DND-41 (cell line): ENCODE measurements at places on chromosomes 6 and 20.
A peak's percentile ranks its signal among the peaks of the same experiment; 100 is the strongest.

- no peak for DNase-seq
Measured at GRCh38 chr6:38571721-38572120, 68.0 kb downstream of the BTBD9 start.

GRCh38 chr20:36384022-36384619 is 78.0 kb downstream of the DLGAP4 start:
- peak; percentile 81 for DNase-seq

DNA sequence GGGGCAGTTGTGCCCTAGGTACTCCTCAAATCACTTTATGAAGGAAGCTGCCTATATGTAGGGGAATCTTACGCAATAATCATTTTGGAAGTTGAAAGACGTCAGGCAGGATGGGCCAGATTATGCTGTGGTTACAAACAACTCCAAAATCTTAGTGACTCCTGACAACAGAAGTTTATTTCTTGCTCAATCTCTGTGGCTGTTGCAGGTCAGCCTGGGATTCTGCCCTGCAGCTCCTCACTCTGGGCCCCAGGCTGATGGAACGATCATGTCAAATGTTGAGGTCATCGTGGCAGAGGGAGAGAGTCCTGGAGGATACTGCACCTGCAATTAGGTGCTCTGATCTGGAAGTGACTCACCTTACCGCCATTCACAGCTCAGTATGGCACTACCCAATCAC is 88.4 kb downstream of the ZDHHC14 start:
- no peak for DNase-seq

DNA sequence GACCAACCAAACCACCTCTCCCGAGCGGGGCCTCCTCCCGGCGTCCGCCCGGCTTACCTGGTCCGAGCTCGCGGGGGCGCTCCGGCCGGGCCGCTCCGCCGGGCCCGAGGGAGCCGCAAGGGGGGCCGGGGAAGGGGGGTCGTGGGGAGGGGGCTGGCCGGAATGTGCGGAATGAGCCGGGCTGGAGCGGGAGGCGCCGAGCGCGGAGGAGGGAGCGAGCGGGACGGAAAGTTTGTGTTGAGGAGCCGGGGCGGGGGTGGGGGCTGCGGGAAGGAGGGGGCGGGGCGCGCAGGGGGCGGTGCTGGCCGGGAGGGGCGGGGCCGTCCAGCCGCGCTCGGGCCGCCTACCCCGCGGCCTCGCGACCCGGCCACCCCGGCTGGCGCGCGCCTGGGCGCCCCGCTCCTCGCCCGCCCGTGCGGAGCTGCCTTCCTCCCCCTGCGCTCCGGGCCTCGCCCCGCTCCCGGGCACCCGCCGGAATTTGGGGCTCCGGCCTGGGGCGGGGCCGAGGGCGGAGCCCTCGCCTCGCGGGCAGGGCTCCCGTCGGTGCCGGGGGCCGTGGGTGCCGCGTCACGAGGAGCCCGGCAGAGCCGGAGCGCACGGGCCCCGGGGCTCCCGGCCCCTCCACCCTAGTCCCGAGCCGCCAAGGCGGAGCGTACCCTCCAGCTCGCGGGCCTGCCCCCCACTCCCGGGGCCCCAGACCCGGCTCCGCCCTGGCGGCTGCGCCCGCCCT is at the start of gene TEAD3:
TEAD3 (minus strand) TSS at position 239 of the 730 bp plus-strand sequence.
- peak; percentile 37 for DNase-seq

GRCh38 chr20:38674092-38674764 is 50.1 kb upstream of the SLC32A1 start:
- DNase-seq, result no peak

DNA sequence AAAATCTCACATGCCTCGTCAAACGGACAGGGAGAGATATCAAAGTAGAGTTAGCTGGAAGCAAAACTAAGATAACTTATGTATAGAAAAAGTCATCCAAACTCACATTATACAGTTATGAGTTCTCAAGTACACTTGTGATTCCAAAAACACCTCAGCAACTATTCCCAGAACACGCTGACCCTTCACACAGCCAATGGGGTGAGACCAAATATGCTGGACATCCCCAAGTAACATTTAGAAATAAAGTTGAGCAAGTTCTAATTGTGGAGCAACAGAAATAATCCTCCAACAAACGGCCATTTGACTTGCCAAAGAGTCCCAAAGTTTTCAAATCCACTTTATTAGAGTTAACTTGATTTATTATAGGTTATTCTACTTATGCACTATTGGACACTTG is 52.4 kb downstream of the LY86 start:
- no peak for DNase-seq

- no peak for DNase-seq
Measured at GRCh38 chr6:31690231-31691077, 9.6 kb upstream of the LY6G5C start.

DNA sequence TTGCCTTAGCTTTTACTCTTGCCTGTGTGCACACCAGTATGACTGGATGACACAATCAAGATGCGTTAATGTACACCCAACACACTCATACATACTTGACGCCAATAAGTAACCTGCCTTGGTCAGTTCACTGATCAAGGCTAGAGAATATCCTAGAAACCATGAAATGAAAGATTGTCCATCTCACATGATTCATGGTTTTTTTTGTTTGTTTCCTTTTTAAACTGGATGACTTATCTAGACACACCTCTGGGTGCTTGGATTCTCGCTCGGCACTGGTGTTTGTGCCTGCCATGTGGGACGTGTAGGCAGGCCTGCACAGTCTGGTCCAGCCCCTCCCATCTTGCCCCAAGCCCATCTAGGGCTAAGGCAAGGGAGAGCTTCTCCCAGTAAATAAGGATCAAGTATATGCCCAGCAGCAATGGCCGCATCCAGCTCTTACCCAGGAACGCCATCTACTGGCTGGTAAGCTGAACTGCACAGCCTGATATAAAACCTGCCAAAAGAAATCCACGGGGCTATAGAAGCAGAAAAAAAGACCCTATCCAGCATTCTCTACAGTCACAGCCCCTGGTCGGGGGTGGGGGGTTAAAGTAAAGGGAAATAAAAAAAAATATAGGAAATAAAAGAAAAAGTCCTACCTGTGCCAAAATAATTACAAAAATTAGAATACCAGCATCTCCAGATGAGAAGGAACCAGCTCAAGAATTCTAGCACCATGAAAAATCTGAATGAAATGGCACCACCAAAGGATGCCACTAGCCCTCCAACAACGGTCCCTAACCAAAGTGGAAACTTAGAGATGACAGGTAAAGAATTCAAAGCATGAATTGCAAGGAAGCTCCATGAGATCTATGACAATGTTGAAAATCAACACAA is 73.3 kb downstream of the OTOR start:
- peak; percentile 40 for DNase-seq

GRCh38 chr6:31386977-31387376 is 16.4 kb upstream of the MICA start:
- no peak for DNase-seq

- no peak for DNase-seq
Measured at GRCh38 chr6:155010940-155011339, 15.8 kb downstream of the TIAM2 start.

DNA sequence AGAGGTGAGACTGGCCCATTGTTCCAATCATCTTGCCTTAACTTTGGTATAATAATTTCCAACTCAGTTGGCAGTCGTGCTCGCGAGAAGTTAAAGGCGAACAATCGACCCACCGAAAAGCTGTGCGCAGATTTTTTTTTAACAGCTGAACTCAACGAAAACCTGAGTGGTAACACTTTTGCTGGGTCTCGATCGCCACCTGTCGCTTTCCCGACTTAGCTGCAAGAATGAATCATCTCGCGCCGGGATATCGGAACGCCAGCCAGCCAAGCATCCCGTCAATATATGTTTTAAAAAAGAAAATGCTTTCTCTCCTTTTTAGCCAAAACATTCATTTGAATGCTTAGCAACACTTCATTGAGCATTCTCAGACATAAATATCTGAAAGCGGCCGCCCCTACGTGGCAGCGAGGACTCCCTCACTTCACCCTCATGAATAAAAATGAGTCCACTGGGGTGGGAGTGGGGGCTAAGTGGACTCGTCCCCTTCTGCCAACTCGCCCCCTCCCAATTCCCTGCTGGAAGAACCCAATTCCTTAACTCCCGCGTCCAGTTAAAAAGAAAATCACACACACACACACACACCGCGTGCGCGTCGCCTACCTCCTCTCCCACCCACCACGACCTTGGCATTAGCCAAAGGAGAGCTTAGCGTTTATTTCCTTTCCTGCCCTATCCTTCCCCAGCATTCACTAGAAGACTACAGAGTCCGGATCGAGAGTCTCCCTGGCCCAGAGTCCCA is 1.5 kb downstream of the COL12A1 start:
- no peak for DNase-seq

- no peak for DNase-seq
Measured at GRCh38 chr20:31666258-31667042, 28.7 kb downstream of the COX4I2 start.

DNA sequence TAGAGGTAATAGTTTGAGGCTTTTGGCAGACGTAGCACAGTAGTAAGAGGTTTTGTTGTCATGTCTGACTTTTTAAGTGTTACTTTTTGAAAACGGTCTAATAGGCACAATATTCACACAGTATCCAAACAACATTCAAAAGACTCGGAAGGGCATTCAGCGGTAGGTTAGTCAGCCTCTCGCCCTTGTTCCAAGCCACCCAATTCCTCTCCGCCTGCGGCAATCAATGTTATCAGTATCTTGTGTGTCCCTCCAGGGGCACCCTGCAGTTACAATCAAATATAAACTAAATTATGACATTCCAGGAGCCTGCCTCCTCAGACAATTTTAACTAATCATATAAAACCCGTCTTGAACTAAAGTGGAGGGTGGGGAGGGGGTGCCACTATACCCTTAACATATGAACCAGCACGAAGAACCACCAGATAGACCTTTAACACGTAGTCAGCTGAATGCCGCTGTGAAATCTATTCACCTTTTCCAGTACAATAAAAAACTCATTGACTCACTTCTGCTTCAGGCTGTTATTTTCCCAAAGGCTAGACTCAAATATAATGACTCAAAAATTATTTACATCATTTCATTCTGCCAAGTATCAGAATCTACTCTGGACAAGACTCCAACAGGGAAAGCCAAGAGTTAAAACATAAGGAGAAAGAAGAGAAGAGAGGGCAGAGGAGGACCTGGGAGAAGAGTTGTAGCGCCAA is 1.6 kb downstream of the TENT5A start:
- DNase-seq, result no peak

DNA sequence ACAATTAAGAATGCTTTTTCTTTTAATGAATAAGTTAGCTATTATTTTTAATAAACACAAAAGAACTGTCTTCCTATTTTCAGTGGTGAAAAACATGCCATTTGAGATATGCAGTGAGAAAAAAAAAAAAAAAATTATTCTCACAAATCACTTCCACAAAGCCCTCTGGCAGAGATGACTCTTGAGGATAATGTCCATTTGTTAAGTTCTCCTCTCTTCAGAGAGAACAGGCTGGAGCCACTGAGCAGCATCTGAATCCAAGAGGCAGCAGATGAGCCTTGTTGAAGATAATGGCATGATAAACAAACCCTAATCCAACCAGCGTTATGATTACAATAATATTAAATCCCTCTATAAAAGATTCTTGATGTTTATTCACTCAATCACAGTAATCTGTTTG is 105.0 kb downstream of the PTPRK start:
- DNase-seq, result no peak

- DNase-seq, result no peak
Measured at GRCh38 chr20:56630086-56630493, 984 bp downstream of the TFAP2C start.

- no peak for DNase-seq
Measured at GRCh38 chr20:55928266-55928665, 77.1 kb downstream of the CBLN4 start.

DNA sequence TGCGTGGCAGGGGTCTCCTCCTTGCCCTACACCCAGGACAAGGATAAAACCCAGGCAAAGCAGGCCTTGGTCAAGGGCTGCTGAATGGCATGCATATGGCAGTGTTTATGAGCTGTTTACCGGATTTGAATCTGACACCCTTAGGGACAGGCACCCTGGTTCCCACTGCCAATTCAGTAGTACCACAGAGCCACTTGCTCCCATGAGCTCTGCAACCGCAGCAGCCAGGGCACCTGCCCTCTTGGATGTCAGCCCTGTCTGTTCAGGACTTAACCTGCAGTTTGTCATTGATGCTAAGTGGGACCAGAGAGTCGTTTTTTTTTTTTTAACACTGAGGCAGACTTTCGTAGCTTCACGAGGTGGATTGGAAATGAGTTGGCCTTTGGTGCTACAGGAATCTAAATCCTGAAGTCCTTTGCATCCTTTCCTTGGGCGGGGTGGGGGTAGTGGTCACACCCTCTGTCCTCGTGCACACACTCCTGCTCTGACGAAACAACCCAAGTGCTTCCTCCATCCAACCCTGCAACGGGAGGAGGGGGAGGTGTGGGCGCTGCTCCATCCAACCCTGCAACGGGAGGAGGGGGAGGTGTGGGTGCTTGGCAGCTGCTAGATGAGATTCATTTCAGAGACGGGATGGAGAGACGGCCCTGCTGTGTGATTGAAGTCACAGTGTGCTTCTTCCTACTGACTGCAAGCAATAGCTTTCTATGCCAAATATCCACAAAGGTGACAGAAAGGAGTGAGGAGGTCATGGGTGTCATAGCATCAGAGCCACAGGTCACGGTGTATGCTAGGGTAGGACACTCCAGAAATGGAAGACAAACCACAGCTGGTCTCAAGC is 166.5 kb downstream of the SMOC2 start:
- no peak for DNase-seq

- DNase-seq, result peak; percentile 15
Measured at GRCh38 chr6:118509009-118509617, 39.0 kb upstream of the PLN start.

GRCh38 chr6:44023586-44024454 is 103.4 kb downstream of the MRPL14 start:
- no peak for DNase-seq

- no peak for DNase-seq
Measured at GRCh38 chr6:117546674-117547073, 55.6 kb downstream of the GOPC start.

DNA sequence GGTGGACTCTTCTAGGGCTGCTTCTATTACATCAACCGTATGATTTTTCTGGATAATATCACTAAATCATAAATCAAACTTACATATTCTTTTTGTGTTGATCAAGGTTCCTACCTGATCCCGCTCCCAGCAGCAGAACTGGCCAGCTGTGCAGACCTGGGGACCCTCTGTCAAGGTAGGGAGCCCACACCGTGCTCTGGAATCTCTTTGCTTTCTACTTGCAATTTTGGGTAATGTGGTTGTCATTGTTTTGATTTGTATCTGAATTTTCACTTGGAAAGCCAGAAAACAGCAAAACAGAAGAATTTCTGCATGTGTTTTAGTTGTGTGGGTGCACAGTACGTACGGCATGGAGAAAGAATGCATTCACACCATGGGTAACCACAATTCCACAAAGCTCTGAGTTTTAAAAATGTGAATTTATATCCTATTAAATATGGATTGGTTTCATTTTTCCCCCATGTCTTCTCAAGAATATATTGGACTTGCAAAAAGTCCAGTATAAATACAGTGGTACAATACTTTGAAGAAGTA is 80.1 kb downstream of the ADGRG6 start:
- DNase-seq, result no peak
